ENCODE measurements at places on chromosomes 6 and 20.
A peak's percentile ranks its signal among the peaks of the same experiment; 100 is the strongest.

GRCh38 chr20:2179949-2180348 is 78.3 kb downstream of the STK35 start:
- no peak for DNase-seq

DNA sequence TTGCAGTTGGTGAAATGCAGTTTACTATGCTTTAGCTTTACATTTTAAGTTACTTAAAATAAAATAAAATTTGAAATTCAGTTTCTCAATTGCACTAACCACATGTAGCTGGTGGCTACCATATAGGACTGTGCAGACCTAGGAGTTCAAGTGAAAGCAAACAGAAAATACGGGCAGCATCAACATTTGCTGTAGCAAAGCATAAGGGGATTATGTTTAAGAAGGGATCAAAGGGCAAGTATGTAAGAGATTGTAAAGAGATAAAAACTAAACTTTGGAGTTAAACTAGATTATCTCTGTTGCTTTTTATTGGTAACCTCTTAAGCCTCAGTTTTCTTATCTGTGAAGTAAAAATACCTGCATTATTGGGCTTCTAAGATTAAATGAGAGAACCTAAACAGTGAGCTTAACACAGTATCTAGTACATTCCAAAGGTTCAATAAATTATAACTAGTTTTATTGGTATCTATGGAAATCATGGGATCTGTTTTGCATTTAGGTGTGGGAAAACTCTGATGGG is 81.2 kb downstream of the SPTLC3 start:
- no peak for DNase-seq

DNA sequence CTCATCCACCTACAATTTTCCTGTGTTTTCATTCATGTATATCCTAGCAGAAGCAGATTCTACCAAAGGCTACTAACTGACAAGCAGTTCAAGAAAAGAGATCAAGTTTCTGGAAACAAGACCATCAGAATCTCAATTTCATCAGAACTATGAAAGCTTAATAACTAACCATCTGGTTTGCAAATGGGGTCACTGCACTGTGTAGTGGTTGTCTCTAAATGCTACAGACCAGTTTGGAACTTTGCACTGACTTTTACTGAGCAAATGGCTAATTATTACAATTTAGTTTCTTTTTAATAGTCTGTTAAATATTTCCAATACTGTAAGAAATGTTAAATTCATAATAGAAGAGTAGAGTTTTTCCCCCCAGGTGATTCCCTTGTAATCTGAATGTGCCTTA is 64.5 kb downstream of the REPS1 start:
- DNase-seq, result no peak

DNA sequence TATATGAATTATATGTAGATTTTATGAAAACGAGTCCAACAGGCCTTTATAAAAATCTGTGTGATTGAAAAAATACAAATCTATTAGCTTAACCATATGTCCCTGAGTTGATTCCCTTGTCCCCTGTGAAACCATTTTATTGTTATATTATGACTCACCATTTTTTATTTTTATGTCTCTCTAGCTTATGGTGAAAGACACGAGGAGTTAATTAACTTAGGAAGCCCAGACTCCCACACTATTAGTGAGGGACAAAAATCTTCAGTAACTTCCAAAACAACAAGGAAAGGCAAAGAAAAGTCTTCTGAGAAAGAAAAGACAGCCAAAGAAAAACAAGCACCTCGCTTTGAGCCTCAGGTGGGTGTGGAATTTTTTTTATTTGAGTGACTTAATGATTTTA is 183.1 kb downstream of the ADGB start:
- DNase-seq, result no peak

DNA sequence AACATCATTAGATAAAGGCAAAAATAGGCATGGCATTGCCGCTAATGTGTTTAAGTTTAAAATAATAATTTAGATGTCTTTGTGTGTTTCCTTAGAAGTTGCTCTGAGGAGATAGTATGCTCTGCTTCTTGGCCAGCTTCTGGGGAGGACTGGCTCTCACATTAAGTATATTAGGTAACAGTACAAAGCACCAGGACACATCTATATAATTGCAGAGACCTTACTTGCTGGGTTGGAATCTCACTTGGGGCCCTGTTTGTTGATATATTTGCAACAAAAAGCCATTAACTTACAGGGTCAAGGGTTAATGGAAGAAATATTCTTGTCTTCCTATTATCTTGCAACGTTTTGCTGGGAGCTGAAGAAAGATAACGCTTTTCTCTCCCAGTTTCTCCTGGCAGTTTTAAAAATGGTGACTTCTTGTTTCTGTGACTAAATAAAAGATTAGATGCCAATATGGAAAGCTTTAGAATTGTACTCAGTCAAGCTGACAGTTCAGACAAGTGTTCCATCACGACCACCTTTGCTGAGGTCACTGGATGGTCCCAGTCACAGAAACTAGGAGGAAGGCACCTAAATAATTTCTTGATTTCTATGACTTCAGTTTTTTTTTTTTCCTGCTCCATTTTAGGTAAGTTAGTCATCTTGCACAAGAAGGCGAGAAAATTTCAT is 462.3 kb upstream of the FLRT3 start:
- no peak for DNase-seq

DNA sequence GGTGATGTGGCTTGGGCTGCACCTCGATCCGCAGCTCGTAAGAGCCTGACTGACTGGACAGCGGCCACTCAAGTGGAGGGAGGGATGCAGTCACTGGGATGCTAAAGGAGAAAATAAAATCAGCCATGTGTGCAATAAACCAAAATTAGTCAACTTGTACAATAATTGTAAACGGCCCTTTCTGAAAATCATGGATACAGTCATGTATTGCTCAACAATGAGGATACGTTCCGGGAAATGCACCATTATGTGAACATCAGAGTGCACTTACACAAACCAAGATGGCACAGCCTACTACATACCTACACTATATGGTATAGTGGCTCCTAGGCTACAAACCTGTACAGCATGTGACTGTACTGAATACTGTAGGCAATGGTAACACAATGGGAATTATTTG is 25.7 kb downstream of the NFATC2 start:
- no peak for DNase-seq

DNA sequence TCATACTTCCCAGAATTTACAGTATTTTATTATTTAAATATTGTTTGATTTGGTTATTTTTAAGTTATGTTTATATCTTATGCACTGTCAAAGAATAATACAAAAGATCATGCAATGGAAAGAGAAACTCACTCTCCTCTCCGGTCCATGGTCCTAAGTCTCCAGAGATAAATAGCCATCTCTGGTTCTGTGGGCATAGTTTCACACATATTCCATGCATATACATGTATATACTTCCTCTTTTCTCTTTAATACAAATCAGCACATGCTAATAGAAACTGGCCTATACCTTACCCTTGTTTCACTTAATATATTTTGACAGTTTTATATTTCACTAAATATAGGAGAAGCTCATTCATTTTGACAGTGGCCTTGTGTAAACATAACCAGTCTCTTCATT is 901.7 kb upstream of the CITED2 start:
- DNase-seq, result no peak

- no peak for DNase-seq
These were observed 106.4 kb upstream of the TAB2 start for GRCh38 chr6:149211046-149211571.

GRCh38 chr20:19661717-19662636 is 96.1 kb upstream of the RIN2 start:
- DNase-seq, result peak; percentile 14

GRCh38 chr6:30719356-30719755 is 796 bp upstream of the TUBB start:
- no peak for DNase-seq

GRCh38 chr20:62171245-62171644 is 11.6 kb upstream of the MTG2 start:
- no peak for DNase-seq

- DNase-seq, result no peak
These were observed 915 bp downstream of the TMEM63B start for GRCh38 chr6:44128020-44128917.

DNA sequence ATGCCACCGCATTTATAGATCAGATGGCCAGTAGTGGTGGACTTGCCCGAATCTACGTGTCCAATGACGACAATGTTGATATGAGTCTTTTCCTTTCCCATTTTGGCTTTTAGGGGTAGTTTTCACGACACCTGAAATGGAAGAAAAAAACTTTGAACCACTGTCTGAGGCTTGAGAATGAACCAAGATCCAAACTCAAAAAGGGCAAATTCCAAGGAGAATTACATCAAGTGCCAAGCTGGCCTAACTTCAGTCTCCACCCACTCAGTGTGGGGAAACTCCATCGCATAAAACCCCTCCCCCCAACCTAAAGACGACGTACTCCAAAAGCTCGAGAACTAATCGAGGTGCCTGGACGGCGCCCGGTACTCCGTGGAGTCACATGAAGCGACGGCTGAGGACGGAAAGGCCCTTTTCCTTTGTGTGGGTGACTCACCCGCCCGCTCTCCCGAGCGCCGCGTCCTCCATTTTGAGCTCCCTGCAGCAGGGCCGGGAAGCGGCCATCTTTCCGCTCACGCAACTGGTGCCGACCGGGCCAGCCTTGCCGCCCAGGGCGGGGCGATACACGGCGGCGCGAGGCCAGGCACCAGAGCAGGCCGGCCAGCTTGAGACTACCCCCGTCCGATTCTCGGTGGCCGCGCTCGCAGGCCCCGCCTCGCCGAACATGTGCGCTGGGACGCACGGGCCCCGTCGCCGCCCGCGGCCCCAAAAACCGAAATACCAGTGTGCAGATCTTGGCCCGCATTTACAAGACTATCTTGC is 725 bp downstream of the EEF1A1 start:
- DNase-seq, result peak; percentile 78

DNA sequence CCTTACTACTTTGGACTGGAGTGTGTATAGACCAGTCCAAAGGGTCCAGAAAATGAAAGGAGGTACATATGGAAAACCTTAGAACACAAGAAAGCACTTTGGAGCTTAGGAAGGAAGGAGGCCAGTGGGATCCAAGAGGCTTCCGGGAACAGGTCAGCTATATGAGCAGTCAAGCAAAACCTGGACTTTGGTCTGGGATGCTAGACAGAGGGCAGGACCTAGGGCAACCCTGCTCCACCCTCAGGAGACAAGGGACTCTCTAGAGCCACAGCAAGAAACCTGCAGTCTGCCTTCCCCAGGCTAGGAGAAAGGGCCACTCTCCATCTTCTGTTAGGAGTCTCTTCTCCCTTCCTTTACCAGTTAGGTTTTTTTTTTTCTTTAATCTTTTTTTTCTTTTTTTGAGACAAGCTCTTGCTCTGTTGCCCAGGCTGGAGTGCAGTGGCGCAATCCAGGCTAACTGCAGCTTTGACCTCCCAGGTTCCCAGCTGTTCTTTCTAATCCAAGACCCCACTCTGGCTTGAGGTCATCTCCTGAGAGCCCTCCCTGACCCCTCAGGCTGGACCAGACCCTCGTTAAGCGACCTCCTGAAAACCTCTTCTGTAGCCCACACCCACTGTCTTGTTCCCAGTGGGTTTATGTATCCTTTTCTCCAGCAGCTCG is 4.6 kb downstream of the KCNK5 start:
- DNase-seq, result no peak

DNA sequence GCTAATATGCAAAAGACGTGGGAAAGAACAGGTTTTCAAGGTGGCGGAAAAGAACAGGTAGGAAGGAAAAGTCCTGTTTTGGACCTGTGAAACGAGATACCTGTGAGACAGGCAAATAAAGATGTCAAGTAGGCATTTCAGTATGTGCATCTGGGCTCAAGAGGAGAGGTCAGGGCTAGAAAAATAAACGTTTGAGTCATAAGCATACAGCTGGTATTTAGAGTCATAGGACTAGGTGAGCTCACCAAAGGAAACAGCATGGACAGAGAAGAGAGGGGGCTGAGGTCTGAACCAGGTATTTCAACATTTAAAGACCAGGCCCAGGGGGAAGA is 14.9 kb downstream of the MTFR2 start:
- no peak for DNase-seq

DNA sequence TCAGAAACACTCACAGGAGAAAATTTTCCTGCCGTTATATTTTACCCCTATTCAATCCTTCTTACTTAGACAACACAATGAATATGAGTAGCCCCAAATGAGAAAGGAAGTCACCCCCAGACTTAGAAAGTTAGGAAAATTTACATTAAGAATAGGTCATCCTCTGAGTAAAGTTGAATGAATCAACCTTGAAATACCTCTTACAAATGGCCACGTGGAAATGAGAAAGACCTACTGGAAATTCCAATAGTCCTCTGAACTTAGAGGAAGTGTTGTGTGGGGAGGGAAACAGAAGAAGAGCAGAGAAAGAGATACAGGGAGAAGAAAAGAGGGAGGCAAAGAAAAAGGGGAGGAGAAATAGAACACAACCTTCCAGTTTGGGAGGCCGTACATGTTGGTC is 43.7 kb downstream of the PHACTR1 start:
- no peak for DNase-seq

GRCh38 chr6:17397764-17398194 is 4.4 kb downstream of the CAP2 start:
- no peak for DNase-seq

DNA sequence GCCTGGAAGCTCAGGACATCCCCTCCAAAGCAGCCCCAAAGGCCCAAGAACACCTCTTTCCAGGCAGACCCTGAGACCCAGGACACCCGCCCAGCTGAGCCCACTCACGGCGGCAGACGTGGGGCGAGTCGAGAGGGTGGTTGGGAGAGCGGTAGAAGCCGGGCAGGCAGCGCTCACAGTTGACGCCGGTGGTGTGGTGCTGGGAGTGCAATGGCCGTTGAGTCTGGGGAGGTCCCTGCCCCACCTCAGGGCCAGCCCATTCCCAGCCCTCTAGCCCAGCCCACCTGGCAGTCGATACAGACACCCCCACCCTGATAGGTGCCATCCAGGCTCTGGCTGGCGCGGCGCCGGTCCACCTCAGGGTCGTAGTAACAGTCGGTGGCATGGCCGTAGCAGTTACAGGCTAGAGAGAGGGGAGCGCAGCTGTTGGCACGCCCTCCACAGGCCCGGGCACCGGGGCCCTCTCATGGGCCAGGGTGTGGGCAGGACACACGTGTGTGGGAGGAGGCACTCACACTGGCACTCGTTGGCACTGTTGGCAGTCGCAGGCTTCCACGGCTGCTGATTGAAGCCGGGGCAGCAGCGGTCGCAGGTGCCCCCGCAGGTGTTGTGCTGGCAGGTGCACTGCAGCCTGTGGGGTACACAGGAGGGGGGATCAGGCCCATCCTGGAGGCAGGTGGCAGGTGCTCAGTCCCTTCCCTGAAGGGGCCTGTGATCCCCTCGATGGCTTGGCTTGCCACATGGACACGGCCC is 20.5 kb downstream of the LAMA5 start:
- no peak for DNase-seq

GRCh38 chr6:19067165-19067564 is 680.0 kb downstream of the RNF144B start:
- DNase-seq, result no peak

DNA sequence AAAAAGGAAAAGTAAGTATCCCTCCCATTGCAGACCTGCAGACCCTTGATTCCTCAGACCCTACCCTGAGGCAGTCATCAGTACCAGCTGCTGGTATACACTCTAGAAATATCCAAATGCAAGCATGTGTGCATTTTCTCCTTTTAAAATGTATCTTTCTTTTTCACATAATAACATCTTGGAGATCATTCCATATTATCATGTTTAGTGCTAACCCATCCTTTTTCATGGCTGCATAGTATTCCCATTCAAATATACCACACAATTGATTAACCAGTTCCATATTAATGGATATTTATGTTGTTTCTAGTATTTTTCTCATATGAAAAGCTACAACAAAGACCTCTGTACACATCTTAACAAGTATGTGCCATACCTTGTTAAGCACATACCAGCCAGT is 70.8 kb downstream of the BLOC1S5 start:
- DNase-seq, result no peak

- no peak for DNase-seq
These were observed 119.6 kb upstream of the PTPRT start for GRCh38 chr20:43309266-43309665.

- DNase-seq, result no peak
These were observed 69.8 kb upstream of the RIN2 start for GRCh38 chr20:19688031-19688806.

All from effector memory CD4-positive, alpha-beta T cell (primary cell).